ENCODE measurements at places on chromosomes 3 and 15.
A peak's percentile ranks its signal among the peaks of the same experiment; 100 is the strongest.

DNA sequence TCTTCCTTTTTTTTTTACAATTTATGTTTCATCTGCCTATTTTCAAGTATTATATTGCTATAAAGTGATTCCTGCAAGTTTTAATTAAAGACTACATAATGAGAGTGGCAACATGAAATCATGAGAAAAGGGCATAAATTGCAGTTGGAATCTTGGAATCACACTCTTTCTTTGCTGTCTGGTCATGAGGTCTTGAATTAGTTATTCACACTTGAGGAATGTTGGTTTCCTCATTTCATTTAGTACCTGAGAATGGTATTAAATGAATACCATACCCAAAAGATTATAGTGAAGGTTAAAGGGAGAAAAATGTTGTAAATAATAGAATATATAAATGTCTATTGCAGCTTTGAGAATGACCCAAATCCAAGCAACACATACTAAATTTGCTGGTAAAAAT lies 25.8 kb upstream of the CNTN3 start:
- DNase-seq, result peak; percentile 43

- DNase-seq, result peak; percentile 74
These were observed 10.9 kb upstream of the RFT1 start for GRCh38 chr3:53140847-53141845.

DNA sequence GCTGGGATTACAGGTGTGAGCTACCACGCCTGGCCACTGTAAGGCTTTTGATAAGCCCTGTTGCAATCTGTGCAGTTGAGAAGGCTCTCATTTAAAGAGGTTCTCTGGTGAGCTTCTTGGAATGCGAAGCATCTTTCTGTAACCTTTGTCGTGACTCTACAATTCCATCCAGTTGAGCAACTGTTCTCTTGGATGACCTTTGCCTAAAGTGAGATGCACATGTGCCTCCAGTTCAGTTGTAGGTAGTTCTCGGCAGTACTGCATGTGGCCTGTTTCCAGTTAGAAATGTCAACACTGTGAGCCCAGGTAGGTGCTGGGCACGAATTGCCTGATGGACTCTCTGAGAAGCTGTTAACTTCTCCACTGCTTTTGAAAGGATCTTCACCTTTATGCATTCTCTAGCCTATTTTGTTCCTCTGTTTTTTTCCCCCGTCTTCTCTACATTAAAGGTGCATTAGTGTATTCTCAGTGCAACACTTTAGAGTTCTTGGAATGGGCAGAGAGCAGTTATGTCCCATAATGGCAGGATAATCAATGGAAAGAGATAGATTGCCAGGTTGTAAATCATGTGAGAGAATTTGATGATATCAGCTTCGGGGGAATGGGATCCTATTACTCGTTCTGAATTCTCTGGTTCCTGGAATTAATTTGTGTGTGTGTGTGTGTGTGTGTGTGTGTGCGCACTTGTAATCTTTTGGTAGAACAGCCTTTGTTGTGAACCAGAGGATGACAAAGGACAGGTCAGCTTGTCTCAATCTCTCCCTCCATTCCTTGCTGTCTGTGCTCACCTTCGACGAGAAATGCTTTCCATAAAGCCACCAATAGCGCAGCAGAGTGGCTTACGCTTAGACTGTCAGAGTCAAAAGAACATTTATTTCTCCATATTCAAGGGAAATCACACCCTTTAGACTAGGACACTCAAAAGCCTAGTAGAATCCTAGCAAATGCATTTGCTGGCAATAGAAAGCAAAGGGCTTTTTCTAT lies 51.1 kb downstream of the PTPRG start:
- peak; percentile 50 for DNase-seq

DNA sequence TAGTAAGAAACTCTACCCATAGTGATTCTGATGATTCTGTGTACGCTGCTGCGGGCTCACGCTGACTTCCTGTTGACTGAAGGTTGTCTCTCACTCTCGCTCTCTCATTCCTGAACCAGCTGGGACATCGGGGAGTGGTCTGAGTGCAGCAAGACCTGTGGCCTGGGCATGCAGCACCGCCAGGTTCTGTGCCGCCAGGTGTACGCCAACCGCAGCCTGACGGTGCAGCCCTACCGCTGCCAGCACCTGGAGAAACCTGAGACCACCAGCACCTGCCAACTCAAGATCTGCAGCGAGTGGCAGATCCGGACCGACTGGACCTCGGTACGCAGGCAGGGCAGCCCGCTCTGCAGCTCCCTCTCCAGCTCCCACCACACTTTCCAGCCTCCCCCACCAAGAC lies 63.6 kb upstream of the NR2E3 start:
- no peak for DNase-seq

DNA sequence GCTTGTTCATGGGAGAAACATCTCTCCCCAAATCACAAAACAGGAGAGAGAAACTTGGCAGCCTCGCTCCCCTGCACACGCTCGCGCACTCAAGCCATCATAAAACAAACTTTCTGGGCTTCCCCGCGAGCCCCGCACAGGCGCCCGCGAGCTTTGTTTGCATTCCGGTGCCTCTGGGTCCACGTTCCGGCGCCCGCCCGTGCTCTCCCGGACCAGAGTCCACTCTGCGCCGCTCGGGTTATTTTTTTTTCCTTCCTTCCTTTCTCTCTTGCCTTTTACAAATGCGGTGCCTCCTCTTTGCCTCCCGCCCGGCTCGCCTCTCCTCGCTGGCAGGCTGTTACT lies 363 bp downstream of the MAGI1 start:
- no peak for DNase-seq

GRCh38 chr3:27533718-27534573 lies 49.8 kb upstream of the SLC4A7 start:
- peak; percentile 99 for DNase-seq

GRCh38 chr15:62888623-62889022 lies 153.9 kb upstream of the TPM1 start:
- no peak for DNase-seq

DNA sequence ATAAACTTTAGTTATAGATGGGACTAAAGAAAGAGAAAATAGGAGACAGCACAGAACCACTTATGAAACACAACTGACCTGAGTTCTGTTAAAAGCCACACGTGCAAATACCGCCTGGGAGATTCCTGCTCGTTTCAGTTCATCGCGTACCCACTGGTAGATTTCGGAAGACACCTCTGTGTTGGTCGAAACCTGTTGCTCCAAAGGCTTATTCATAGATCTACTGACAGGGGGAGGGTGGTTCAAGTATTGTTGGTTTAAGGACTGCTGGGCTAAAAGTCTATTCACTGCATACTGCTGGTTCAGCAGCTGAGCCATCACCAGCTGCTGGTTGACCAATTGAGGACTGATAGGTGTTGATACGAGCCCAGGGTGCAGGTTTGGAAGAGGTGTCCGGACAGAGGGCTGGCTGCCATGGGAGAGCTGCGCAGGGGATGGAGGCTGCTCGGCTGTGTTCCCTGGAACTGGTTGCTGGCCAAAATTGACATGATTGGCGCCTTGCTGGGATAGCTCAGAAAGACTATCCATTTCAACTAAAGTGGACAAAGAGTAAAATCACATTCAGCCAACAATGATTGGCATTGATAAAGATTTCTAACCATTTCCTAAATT lies 30.6 kb downstream of the SATB1 start:
- DNase-seq, result no peak

GRCh38 chr3:193991666-193992424 lies 144.1 kb upstream of the HES1 start:
- no peak for DNase-seq

DNA sequence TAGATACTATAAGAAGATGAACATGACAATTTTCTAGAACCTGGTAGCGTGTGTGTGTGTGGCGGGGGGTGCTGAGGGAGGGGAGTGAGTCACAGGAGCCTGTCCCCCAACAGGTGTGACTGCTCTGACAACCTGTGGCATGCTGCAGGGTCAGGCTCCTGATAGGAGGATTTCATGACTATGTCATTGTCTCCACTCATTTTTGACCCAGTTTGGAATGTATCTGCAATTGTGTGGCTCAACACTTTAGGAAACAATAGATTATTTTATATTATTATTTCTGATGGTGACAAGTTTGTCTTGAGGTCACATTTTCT lies 9.3 kb upstream of the VILL start:
- DNase-seq, result no peak

GRCh38 chr15:31004220-31004733 lies 12.8 kb upstream of the MTMR10 start:
- peak; percentile 56 for DNase-seq

- DNase-seq, result peak; percentile 57
These were observed 650 bp downstream of the PYGO1 start for GRCh38 chr15:55587321-55588069.

GRCh38 chr3:7875925-7876324 lies 625.7 kb upstream of the LMCD1 start:
- DNase-seq, result peak; percentile 2

- no peak for DNase-seq
These were observed 133.3 kb downstream of the EPHB1 start for GRCh38 chr3:134928392-134928791.

DNA sequence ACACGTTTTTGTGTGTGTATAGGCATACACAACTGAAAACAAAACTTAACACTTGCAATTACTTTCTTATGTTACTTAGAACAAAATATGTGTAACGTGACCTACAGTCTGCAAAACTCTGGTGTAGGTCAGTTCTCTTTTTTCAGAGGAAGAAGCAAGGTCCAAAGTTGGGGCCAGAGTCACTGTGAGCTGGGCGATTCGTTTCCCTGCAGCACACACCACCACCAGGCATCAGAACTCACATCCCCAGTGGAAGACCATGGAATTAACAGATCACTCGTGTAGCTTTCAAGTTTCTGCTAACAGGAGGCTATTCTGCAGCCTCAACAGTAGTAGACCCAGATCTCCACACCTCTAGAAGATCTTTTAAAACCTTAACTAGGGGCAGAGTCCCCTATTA lies 25.8 kb downstream of the ANP32A start:
- DNase-seq, result no peak

DNA sequence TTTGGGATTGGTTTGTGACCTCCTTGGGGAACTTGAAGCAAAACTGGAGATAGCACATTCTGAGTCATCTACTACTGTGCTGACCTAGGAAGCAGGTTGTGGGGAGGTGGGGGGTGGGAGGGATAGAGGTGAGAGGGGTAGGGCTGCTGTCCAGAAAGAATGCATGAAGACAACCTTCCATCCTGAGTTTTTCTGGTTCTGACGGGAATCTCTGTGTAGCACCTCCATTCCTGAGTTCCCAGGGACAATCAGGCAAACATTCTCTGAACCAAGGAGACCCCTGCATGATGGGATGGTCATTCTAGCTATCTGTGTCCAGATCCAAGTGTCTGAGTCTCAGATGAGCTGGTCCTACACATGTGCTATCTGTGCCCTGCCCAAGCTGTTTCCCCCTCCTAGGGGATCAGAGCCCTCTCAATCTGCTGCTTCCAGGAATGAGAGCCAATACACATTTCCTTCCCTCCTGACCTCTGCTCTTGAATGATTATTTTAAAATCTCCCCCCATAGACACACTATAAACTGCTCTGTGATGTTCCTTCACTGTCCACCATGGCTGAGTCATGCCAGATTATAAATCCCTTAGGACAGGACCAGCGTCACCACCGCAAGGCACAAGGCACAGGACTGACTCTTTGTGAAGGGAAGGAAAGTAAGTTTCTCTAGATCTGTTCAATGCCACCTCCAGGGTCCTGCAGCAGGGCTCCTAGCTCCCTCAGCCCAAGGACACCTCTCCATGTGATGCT lies 2.2 kb upstream of the CD276 start:
- no peak for DNase-seq

- peak; percentile 58 for DNase-seq
These were observed 25.4 kb downstream of the COMMD2 start for GRCh38 chr3:149726716-149727407.

GRCh38 chr3:197670361-197670760 lies 66.3 kb downstream of the RUBCN start:
- DNase-seq, result no peak

DNA sequence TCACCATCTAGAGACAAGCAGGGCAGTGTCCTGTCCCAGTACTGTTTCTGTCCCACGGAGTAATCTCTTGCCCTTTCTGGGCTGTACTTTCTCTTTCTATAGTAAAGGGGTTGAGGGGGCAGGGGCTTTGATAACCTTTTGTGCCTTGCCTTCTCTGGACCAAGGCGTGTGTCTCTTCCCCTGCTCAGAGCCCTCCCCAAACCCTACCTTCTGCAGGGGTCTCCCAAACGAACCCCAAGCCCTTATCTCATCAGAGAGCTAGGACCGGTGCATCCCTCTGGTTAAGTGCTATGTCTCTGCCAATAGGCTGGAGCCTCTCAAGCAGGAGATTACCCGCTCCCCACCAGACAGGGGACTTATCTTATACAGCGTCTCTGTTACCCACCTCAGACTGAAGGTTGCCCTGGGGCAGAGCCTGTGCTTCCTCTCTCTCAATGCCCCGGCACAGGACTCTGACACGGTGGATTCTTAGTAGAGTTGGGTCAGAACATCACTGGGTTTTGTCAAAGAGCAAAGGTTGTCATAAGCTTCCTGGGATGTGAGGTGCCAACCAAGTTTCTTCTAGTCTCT lies 2.9 kb downstream of the PLEKHO2 start:
- no peak for DNase-seq

GRCh38 chr3:13873818-13874217 lies 6.1 kb downstream of the WNT7A start:
- no peak for DNase-seq

GRCh38 chr3:38657369-38657768 lies 7.9 kb upstream of the SCN5A start:
- no peak for DNase-seq

- DNase-seq, result peak; percentile 41
These were observed 2.8 kb downstream of the CPN2 start for GRCh38 chr3:194348354-194348753.

DNA sequence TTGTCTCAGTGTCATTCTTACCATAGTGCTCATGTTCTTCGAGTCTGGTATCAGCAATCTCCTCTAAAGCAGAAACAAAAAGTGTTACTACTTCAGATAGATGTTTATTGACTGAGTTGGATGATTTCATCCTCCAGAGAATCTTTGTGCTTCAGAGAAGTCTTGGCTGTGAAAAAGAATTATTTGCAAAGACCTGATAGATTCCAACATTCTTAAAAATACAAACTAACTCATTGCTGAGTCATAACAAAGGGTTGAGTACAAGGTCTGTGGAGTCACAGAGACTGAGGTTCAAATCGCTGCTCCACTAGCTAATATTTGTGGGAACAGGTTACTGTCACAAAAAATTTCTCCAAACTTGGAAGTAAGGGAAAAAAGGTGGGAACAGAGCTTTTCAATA lies 9.0 kb upstream of the STRIT1 start:
- peak; percentile 53 for DNase-seq

GRCh38 chr3:127775398-127776109 lies 46.8 kb downstream of the MGLL start:
- DNase-seq, result peak; percentile 66

DNA sequence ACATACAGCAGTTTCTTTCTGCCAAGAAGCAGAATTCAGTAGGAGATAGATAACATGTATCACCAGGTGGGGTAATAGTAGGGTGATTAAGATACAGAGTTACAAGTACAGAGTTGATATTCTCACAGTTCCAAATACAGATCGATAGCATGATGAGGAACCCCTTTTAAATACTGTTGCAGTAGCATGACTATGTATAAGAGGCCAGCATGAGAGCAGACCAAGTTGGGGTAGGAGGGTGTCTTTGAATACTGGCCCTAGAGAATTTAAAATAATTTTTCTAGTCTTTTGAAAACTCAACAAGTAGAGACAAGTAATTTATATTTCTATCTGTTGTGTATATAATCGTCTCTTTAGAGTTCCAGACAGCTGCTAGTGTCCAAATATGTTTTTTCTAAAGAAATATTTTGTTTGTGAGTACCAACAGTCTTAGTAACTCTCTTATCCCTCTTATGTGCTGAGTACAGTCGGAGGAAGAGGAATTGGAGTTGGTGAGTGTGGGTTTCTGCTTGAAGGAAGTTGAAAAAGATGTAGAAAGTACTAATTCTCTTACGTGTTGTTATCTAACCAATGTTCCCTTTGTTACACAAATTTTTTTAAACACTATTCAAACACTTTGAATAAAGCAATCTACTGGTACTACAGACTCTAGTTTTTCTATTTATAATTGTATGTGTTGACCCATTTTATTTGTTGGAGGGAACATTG lies 30.2 kb downstream of the LYSMD4 start:
- DNase-seq, result no peak
